ENCODE measurements at places on chromosomes 3 and 15.

DNA sequence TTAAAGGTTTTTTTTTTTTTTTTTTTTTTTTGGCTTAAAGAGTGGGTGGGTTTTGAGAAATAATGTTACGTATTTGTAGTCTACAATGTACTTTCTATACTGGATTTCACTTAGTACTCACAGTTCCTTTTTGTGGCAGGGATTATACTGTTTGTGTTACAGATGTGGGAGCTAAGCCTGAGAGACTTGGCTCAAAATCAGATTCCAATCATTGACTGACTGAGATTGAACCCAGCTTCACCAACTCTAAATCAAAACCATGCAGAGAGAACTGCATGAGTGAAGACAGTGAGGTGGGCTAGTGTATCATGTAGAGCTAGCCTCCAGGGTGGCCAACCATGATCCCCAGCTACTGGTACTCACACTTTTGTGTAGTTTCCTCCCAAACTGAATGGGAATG is 68.0 kb downstream of the TMEM108 start:
- DNase-seq, result no peak

DNA sequence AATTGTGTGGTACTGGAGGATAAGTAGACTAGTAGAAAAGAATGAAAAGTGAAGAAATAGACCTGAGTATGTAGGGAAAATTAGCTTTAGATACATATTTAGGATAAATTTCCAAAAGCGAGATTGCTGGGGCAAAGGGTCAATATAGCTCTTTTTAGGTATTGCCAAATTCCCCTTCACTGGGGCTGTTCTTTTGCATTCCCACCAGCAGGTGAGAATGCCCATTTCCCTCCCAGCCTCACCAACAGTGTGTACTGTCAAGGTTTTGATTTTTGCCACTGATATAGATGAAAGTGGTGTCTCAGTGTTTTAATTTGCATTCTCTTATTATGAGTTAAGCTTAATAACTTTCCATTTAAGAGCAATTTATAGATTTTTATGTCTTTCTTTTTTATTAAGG is 35.7 kb upstream of the BHLHE40 start:
- DNase-seq, result peak; percentile 11

DNA sequence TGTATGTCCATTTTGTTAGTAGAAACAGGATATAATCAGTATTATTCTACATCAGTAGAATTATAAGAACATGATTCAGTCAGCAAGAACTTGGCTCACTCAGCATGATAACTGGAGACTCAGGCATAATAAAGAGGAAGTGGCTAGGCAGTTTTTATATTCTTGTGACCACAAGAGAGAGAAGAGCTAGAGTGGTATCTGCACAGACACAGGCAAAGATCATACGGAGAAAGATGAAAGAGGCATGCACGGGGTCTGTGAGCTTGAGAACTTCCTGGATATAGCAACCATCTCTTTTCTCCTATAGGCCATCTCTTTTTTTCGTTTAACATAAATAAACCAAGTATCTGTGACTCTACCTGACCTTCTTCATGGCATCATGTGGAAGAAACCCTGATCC is 46.8 kb downstream of the MYO5A start:
- no peak for DNase-seq

- DNase-seq, result no peak
Measured at GRCh38 chr3:120634539-120634938, 38.4 kb downstream of the NDUFB4 start.

- no peak for DNase-seq
Measured at GRCh38 chr3:56366641-56367162, 101.6 kb downstream of the ERC2 start.

- no peak for DNase-seq
Measured at GRCh38 chr3:141337523-141337854, 30.8 kb upstream of the ZBTB38 start.

DNA sequence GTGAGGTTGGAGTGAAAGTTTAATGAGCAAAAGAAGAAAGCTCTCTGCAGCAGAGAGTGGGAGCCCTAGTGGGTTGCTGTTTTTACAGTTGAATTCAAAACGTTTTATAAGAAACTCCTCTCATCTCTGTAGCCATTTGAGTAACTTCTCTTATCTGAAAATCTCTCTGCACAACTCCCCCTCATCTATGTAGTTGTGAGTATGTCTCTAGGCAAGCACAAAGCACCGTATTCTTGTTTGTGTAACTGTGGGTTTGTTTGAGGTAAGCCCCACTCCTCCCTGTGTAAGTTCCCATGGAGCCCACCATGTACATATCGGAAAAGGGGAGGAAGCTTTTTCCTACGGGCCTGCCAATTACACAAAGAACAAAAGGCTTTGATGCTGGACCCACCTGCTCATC is 56.5 kb upstream of the GOLGA6L2 start:
- DNase-seq, result no peak

DNA sequence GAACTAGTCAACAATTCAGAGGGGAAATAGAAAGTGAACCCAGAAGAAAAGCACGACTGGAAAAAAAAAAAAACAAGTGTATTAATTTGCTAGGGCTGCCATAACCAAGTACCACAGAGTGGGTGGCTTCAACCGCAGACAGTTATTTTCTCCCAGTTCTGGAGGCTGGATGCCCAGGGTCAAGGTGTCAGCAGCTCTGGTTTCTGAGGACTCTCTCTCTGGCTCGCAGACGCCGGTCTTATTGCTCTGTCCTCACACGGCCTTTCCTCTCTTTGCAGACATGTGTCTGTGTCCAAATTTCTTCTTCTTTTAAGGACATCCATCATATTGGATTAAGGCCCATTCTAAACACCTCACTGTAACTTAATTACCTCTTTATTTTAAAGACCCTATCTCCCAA is 291.8 kb downstream of the XXYLT1 start:
- no peak for DNase-seq

- no peak for DNase-seq
Measured at GRCh38 chr3:11410564-11410963, 138.4 kb downstream of the ATG7 start.

DNA sequence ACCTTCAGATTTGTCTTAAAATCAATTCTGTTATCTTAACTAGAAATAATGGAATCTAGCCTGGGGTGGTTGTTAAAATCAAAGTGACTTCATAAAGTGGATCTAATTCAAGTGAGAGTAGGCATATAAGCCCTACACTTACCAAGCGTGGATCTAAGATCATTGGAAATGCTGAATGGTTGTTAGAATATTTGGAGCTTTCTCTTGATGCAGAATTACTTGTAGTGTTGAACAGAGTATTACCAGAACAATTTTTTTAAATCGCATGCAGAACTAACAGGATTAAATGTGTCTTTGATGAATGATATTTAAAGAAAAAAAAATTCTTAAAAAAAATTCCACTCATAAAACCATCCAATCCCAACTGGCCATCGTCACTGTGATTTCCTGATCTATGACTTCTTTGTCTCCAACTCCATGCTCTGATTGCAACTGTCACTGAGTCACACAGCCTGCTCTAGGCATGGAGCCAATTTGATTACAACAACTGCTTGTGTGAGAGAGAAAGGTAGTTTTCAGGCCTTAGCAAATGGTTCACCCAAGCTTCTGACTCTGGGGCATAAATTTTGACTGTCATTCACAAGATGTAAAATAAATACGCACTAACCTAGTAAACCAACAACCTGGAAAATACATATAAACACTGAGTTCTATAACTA is 25.9 kb upstream of the SPRED1 start:
- DNase-seq, result no peak

GRCh38 chr3:56183529-56183928 is 284.7 kb downstream of the ERC2 start:
- peak; percentile 2 for DNase-seq

DNA sequence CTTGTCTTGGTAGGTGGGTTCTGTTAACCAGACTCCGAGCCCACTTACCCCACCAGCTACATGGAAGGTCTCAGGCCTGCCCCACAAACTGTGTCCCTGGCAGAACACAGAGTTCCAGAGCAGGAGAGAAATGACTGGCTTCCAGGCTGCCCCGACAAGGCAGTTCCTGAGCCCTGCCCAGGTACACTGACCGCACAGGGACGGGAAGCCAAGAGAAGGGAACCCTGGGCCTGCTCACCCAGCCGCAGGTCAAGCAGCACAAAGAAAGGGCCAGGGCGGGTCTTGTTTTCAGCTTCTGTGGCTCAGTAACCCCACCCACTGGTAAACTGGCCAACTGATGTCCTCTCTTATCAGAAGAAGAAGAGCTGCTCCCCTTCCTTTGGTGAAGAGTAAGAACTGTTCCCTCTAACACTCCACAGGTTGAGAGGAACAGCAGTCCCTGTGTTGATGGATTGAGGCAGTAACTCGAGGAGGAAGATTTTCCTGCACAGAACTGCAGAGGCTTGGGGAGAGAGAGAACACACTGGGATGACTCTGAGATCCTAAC is 68.4 kb downstream of the CRTC3 start:
- no peak for DNase-seq

DNA sequence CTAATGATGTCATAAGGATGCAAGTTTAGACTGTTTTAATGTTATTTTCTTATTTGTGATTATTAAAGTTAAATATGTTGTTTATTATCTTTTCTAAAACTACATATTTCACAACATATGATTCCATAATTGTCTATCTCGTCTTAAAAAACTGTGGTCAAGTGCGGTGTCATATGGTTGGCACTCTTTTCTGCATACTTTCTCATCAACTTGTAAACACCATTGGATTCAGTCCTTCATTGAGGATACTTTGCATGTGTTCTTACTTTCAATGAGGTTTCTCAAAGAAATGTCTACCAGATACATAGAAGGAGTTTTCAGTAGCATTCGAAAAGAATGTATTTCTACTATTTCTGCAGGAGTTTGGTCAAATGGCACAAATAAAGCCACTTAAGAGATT is 22.0 kb upstream of the ALPK3 start:
- DNase-seq, result no peak

- no peak for DNase-seq
Measured at GRCh38 chr3:186807231-186807630, 949 bp upstream of the RFC4 start.

DNA sequence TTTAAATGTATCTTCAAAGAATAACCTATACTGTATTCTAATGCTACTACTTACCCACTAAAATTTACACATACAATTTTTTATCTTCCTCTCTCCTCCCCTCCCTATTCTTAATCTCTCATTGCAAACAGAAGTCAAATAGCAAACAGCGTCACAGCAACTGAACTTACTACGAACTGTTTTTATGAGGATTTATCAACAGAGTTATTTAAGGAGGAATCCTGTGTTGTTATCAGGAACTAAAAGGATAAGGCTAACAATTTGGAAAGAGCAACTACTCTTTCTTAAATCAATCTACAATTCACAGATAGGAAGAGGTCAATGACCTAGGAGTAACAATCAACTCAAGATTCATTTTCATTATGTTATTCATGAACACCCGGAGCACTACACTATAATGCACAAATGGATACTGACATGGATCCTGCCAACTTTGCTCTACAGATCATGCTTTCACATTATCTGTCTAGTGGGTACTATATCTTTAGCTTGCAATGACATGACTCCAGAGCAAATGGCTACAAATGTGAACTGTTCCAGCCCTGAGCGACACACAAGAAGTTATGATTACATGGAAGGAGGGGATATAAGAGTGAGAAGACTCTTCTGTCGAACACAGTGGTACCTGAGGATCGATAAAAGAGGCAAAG is 984 bp downstream of the FGF7 start:
- DNase-seq, result no peak

GRCh38 chr3:18716821-18717220 is 291.7 kb upstream of the SATB1 start:
- DNase-seq, result no peak

Measured in NT2/D1 (cell line).